CD4-positive, alpha-beta T cell treated with Interleukin-10 for 1 hour (primary cell): ENCODE measurements at places on chromosomes 11 and 22.

GRCh38 chr22:42414565-42415303 is 17.5 kb downstream of the NFAM1 start:
- DNase-seq: no peak

DNA sequence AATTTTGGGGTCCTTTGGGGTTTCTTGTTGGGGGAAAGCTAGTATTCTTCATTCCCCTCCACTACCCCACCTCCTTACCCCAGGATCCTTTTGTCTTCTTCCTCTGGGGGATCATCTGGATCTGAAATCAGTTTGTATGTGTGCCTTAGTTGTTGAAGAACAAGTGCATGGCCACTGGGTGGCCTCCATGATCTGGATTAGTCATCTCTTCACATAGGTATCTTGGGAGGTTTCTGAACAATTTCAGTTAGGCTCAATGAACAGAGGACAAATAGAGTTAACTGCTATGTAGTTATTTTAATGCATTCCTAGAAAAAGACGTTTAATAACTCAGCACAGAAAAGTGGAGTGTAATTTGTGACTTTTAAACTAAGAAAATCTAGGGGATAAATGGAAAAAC is 7.1 kb upstream of the VWA5A start:
- DNase-seq: no peak

DNA sequence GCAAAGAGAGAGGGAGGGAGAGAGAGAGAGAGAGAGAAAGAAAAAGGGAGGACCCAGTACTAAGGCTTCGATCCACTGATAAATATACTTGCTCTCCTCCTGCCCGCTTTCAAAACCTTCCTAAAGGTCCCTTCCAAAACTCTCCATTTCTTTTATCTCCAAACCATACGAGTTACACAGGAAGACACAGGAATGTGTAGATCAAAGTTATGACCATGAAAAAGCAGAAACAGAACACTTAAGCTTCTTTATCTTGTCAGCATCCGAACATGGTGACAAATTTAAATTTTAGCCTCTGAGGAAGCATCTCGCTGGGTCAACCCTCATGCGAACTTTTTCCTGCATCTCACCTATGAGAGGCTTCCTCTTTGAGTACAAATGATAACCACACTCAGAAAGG is 29.2 kb upstream of the POGLUT3 start:
- no peak for DNase-seq

- no peak for DNase-seq
Measured at GRCh38 chr11:67146516-67147226, 27.6 kb downstream of the KDM2A start.

DNA sequence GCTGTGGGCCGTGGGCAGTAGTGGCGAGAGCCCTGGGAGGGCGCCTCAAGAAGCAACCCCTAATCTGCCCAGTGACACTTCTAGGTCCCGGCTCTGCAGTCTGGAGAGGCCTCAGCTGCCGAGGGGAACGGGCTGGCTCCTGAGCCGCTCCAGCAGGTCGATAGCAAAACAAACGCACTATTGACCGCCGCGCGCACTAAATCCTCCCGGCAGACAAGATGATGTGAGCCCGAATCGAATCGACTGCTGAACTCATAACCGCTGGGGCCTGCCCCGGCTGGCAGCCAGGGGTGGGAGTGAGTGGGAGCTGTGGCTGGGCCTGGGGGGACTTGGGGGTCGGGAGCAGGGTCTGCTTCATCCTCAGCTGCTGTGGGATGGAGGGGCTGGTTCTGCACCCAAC is 36.1 kb downstream of the FLRT1 start:
- DNase-seq: no peak

GRCh38 chr11:35784699-35785098 is 122.1 kb downstream of the TRIM44 start:
- no peak for DNase-seq

DNA sequence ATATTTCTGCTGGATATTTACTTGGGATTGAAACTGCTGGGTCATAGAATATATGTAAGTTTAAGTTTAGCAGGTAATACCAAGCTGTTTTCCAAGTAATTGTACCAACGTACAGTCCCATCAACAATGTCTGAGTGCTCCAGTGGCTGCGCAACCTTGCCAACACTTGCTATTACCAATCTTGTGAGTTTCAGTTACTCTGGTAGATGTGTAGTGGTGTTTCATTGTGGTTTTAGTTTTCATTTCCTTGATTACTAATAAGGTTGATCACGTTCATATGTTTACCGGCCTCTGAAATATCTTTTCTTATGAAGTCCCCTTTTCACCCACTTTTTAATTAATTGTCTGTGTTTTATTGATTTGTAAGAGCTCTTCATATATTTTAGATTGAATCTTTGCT is 370.6 kb upstream of the CADM1 start:
- no peak for DNase-seq

- DNase-seq: no peak
Measured at GRCh38 chr11:133467686-133468085, 64.6 kb downstream of the OPCML start.

DNA sequence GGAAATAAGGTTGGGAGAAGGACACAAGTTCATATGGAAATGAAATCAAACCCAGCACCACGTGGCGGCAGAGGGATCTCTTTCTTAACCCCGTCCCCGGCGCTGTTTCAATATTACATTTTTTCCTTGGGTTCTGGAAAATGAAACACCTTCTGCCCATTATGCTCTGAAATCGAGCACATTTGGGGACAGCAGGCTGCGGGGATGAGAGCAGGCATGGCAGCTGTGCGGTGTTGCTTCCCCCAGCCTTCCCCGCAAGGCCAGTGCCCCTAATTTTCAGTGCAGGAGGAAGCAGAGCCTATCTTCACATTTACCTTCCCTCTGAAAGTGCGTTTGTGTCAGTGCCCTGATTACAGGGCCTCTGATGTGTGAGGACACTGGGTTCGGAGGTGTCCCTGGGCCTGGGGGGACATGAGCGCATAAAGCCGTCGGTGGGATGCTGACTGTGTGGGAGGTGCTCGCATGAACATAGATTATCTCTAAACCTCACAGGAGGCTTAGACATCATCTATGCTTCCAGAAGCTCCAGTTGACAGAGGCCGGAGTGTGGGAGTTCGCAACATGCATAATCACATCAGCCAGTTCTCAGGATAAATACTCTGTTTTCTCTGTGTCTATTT is 921.3 kb downstream of the BRD1 start:
- DNase-seq: no peak

DNA sequence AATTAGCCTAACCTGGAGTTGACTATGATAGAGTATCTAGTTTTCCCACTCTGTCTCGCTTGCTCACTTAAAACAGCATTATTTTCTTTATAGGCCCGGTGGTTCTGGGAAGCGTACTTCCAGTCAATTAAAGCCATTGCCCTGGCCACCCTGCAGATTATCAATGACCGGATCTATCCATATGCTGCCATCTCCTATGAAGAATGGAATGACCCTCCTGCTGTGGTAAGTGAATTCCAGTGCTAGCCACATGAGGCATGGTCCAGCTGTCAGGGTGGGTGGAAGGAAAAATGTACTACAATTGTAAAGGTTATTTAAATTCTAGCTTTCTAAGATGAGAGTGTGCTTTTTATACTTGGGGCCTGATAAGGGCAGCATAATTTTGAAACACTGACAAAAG is 76.0 kb downstream of the EXT2 start:
- DNase-seq: no peak

GRCh38 chr11:76592961-76593360 is 77.6 kb downstream of the LRRC32 start:
- no peak for DNase-seq
